ENCODE measurements at places on chromosomes 12 and 14.

DNA sequence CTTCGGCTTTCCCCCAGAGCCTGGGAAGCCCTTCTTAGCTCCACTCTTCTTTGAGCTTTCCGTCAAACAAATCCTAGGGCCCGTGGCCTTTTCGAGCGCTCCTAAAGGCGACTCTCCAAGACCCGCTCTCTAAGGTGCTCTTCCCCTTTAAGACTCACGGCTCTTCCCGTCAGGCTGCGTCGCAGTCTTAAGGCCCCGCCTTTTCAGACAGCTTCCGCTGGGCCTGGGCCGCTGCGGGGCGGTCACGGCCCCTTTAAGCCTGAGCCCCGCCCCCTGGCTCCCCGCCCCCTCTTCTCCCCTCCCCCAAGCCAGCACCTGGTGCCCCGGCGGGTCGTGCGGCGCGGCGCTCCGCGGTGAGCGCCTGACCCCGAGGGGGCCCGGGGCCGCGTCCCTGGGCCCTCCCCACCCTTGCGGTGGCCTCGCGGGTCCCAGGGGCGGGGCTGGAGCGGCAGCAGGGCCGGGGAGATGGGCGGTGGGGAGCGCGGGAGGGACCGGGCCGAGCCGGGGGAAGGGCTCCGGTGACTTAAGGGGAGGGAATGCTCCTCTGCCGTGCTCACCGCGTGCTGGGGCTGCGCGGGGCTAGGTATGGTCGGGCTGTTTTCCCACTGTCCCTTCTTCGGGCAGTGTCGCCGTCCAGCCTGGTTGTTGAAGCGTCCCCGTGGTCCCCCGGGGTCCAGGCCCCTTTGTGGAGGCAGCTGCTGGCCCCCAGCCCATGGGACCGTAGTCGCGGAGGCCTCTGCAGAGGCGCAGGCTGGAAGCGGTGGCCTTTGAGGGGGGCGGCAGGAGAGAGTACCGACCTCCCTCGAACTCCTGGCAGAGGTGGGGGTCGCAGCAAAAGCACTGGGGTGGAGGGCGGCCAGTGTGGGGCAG lies at the start of gene PEX5:
TSS of gene PEX5 (plus strand) at position 289 of the 870 bp plus-strand sequence. CDS start 692 bp downstream, outside the sequence.
- DNase-seq, result peak; percentile 69

DNA sequence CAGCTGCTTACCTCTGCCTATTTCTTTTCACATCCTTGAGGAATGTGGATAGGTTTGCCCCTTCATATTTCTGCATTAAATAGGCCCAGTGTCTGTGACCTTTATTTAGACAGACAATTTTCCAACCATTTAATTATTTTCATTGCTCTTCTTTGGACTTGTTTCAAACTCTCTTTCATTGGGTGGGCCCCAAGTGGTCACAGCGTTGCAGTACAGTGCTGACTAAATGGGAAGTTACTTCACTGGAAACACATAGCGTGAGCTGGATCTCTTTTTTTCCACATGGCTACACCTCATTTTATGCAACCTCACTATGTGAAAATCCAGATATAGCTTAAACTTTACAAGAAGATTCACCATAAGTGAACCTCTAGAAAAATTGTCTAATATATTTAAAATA lies 438.9 kb downstream of the ADAMTS20 start:
- no peak for DNase-seq

DNA sequence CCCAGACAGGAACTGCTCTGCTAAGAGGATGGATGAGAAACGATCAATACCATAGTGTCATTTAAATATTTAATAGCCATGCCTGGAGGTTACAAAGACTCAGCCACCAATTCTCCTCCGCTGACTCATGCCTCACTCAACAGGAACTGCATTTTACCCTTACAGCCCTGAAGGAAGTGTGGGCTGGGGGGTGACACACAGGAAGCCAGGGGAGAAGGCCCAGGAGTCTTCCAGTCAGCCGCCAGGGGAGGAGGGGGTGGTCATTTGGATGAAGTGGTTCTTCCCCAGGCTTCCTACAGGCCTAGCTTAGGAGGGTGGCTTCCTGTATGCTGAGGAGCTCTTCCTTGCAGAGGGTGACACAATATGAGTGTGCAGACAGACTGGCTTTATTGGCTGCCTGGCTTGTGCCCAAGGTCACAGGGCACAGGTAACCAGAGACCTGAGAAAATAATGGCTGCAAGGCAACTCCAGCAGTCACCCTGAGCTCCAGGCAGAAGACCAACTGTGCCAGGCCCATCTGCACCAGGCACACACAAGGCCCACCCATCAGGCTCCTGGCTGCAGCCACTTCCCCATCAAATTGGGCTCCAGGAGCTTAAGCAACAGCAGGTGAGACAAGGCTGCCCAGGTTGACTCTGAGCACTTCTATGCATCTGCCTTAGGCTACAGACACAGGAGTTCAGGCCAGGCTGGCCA lies 30.6 kb upstream of the RPLP0 start:
- DNase-seq, result peak; percentile 45

DNA sequence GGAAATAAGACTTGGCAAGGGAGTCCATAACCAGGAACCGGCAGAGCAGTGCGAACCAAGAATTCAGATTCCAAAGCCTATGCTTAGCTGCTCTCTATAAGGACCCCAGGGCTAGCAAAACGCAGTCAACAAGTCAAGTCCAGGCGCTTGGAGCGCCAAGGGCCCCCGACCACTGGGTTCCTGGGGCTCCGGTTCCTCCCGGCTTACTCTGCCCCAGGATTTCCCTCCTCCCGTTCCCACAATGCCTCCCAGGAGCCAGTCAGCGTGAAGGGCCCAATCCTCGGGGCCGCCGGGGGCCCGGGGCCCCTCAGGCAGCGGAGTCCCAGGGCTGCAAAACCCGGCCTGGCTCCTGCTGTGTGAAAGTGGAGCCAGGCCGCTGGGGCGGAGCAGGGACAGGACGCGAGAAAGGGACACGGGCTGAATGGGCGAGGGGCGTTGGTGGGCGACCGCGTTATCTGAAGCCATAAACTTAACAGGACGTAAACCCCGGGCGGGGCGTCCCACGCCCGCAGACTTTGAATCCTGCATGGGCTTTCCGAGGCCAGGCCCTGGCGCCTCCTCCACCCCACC lies 1.5 kb downstream of the KRT8 start:
- DNase-seq, result no peak

- DNase-seq, result no peak
These were observed 163.6 kb upstream of the PLEKHG7 start for GRCh38 chr12:92539110-92539749.

GRCh38 chr14:36879558-36879957 lies 217.9 kb downstream of the PAX9 start:
- no peak for DNase-seq

DNA sequence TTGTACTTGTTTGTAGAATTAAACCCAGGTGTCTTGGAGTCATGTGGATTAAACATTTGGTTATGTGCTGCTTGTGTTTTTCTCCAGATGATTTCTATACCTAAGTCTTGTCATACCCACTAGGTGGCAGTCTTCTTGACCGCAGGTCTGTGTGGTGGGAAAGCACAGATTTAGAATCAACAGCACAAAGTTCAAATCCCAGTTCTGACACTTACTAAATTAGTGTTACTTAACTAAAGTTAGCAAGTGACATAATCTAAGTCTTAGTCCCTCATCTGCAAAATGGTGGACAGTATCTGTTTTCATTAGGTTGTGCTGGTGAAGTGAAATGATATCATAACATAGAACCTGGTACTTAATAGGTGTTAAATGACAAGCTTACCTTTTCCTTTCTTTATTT lies 151.0 kb upstream of the ARHGAP5 start:
- no peak for DNase-seq

DNA sequence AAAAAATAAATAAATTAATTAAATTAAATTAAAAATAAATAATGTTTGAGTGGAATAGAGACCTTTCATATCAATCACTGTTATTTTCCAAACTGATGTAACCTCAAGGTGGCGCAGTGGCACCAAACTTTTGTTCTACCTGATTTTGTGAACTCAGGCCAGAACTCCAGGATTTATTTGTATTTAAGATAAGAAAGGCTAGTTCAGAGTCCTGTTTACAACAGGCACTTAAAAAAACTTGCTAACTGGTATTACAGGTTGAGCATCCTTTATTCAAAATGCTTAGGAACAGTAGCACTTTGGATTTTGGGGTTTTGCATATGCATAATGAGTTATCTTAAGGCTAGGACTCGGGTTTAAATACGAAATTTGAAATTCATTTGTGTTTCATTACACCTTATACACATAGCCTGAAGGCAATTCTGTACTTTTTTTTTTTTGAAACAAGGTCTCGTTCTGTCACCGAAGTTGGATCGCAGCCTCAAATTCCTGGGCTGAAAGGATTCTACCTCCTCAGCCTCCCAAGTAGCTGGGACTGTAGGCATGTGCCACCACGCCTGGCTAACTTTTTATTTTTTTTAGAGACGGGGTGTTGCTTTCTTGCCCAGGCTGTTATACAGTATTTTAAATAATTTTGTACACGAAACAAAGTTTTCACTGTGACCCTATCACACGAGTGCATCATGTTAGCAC lies 32.4 kb downstream of the YY1 start:
- DNase-seq, result no peak

DNA sequence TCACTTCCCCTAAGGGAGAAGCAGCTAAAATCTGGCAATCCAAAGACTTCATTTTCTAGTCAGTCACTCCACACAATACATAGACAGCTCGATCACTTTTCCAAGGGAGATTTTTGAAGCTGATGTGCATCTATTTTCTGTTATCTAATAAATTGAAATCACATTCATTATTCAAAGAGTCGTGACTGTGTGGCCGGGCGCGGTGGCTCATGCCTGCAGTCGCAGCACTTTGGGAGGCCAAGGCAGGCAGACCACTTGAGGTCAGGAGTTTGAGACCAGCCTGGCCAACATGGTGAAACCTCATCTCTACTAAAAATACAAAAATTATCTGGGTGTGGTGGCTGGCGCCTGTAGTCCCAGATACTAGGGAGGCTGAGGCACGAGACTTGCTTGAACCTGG lies 27.1 kb upstream of the PTGR2 start:
- no peak for DNase-seq
